ENCODE measurements at places on chromosomes 2 and 18.

DNA sequence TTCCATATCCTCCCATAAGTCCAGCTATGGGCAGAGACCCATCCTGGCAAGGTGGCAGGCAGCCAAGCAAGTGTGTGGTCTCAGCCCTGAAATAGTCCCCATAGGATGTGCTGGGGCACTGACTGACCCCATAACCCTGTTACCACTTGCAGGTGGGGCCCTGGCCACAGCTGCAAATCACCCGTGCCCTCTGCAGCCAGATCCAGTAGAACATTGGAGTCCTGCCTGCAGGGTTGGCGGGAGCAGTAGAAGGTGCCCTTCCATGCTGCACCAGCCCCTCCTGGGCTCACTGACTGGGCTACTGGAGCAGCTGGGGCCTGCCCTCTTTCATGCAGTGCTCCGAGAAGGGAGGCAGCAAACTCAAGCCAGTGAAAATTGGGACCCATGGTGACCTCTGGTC is 112.6 kb upstream of the MCFD2 start:
- DNase-seq, result no peak

- no peak for DNase-seq
Measured at GRCh38 chr2:48543895-48544294, 13.9 kb downstream of the STON1 start.

DNA sequence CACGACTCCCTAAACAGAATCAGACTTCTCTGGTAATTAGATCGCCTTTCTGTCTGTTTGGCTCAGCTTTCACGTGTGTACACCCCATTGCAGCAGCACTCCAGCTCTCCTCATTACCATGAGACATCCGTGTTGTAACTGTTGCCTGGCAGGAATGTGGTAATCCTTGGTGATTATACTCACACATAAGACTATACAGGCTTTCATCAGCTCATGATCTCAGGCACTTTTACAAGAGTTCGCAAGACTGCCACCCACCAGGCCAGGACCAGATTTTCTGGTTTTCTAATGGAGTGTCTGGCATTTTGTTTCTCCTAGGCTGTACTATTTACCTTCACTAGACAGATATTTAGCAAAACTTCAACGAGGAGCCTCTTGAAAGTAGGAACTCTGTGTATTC is 50.2 kb downstream of the ACVR1 start:
- DNase-seq, result no peak

- peak; percentile 3 for DNase-seq
Measured at GRCh38 chr2:206611191-206611590, 31.1 kb upstream of the FAM237A start.

GRCh38 chr18:13622751-13623150 is 103.6 kb downstream of the FAM210A start:
- DNase-seq, result no peak

GRCh38 chr2:144320491-144320890 is 199.4 kb downstream of the ZEB2 start:
- peak; percentile 38 for DNase-seq

DNA sequence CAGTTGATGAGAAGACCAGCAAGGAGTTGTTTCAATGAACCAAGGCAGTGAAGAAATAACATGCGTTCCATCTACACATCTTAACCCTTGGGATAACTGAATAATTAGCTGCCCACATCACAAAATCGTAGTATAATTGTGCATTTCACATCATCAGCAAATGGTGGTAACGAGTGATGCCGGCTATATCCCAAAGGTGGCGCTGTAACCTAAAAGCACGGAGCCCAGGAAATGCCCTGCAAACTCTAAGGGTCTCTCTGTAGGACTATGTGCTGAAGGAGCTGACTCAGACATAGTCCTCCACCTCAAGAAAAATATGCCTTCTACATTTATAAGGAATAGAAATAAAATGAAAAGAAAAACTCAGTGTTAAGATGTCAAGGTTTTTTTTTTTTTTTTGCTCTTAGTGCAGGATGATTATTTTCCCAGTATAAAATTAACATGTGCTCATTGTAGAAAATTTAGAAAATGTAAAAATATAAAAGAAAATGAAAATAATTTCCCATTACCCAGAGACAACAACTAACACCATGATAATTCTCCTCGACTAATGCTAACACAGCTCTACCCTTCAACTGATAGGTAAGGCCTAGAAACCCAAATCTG is 23.1 kb upstream of the DSG3 start:
- peak; percentile 28 for DNase-seq

- no peak for DNase-seq
Measured at GRCh38 chr2:110874453-110875383, 142.3 kb downstream of the ACOXL start.

DNA sequence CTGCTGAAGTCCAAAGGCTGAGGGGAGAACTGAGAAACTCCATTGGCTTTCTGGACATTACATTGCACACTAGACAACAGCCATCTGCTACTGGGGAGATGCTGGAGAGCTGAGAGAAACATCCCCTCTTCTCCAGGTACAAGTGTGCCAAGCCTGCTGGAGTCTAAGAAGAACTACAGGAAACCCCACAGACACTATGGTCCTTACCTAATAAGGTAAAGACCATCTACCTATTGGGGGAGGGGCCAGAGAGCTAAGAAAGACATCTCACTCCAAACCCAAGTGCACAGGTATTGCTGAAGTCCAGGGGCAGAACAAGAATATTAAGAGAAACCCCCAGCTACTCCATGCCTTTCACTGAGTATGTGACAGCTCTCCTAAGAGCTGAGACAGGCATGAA is 338.7 kb upstream of the NCKAP5 start:
- no peak for DNase-seq

DNA sequence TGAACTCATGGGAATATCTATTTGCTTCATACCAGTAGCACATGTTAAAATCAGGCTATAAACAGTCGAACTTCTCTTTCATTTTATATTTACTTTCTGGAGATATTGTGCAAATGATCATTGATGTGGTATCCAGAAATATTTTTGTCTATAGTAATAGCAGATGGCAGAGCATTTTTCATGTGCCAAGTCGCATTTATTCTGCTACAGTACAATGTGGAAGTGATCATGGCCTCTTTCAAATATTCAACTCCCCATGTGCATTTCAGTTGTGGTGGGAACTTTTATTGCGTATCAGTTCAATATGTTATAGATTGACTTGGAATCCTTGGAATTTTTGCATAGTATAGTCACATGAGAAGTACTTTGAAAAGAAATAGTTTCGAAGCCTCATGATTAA is 57.4 kb downstream of the RHBDD1 start:
- DNase-seq, result no peak

DNA sequence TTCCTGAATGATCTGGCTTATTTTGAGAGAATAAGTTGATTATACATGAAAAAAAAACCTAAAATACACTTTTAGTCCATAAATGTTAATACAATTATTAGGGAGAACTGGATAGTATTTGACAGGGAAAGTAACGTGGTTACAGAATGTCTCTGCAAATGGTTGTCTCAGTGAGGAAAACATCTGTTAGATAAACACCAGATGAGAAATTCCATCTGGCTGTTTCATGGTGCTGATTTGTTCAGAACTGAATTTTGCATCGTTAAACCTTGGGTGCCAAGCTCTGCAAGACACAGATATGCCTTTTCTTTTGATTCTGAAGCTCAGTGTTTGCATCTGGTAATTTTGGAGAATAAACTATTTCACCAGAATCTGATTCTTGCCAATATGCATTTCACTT is 90.4 kb downstream of the SCN3A start:
- DNase-seq, result no peak

DNA sequence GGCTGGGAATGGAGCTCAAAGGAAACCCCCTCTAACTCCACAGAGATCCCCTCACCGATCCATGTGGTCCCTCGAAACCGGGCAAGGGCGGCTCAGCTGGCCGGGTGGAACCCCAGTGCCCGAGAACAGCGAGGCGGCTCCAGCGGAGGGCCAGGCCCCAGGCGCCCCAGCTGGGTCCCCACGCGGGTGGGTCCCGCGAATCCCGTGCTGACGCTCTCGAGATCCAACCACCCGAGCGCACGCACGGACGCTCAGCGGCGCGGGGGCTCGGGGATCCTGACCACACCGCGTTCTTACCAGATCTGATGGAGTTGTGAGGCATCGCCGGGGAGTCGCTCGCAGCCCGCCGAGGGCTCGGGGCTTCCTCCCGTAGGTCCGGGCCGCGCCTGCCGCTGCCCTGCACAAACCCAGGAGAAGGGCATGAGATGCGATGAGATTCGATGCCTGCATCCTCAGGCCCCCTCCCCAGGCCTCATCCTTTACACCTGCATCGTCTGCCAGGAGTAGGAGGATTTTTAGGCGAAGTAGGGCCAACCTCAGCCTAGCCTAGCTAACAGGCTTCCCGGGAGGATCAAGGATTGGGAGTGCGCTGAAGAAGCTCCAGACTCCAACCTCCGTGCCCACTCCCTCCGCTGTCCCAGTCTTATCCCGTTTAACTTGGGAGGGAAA is 514 bp downstream of the PAX8 start:
- no peak for DNase-seq

DNA sequence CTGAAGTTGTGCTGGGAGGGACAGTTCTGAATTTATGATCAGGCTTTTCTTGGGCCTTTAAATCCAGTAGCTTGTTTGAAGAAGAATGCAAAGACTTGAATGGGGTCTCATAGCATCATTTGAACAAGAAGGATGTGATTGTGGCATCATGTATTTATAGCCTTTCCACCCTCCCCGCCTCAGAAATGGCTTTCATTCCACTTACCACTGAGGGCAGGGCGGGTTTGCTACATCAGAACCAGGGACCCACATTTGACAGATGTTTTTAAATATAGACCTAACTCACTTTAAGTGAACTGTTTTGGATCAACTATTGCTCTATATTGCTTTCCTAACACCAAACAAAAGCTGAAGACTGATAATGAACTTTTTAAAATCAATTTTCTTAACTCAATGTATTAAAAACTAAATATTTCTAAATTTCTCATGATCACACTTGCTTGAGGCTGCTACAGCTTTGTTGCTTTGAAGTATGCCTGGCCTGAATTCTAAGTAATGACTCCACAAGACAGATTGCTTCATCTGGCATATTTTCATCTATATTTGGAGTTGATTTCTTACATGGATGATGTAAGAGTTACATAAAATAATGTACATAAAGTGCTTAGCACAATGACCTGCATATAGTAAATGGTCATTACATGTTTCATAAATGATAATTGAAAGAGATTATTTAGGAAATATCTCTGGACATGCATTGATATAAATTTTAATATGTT is 1552.9 kb upstream of the SLC39A10 start:
- no peak for DNase-seq

- no peak for DNase-seq
Measured at GRCh38 chr2:27773959-27774358, 2.4 kb downstream of the MRPL33 start.

DNA sequence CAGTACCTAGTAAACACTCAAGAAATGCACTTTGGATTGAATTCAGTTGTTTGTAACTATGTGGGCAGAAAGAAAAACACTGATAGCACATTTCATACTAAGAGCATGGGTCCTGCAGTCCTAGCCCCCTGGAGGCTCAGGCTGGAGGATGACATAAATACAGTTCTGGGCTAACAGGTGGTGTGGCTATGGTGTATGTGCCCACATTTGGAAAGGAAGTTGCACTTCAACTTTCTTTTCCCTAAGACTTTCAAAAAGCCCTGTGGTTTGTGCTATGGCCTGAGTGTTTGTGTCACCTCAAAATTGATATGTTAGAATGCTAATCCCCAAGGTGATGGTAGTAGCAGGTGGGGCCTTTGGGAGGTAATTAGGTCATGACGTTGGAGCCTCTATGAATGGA is 218.2 kb downstream of the CDCA7 start:
- no peak for DNase-seq

DNA sequence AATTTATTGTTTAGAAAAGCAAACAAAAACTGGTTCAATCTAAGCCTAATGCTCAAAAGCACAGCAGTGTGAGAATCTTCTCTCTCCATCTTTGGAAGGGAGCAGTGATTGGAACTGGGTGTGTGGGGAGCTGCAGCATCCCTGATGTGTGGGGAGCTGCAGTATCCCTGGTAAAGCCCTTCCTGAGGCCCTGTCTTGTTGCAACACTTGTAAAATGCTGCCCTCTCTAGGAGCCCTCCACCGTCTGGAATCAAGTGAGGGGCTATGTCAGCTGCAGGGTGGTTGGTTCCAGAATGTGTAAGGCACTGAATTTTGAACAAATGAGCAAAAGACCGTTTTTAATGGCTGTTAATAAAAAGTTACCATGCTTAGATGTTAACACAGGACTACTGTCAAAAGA is 147.7 kb upstream of the RAB12 start:
- no peak for DNase-seq

- DNase-seq, result no peak
Measured at GRCh38 chr2:239306274-239307220, 94.3 kb downstream of the HDAC4 start.

- DNase-seq, result no peak
Measured at GRCh38 chr2:8252997-8253694, 428.7 kb upstream of the ID2 start.

- DNase-seq, result no peak
Measured at GRCh38 chr2:196131949-196132925, 39.1 kb downstream of the STK17B start.

DNA sequence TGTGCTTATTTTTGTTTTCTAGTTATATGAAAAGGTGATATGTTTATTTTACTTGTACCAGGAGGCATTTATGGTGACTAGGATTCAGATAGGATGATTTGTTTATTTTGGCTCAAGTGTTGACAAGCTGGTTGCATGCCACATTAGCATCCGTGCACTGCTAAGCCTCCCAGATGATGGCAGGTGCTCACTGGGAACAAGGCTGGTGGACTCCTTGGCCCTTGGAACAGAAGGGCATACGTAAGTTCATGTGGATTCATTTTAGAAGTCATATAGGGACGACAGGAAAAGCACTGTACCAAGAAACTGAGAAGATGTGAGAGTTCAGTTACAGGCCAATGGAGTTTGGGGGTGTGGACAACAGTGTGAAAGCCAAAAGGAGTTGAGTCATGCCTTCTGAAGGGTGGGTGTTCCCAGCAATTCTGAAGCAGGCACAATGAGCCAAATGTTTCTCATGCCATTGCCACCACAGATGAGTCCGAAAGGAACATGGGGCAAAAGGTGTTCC is 166.2 kb downstream of the PHLPP1 start:
- DNase-seq, result peak; percentile 65

- DNase-seq, result no peak
Measured at GRCh38 chr2:12725233-12726187, 8.8 kb downstream of the TRIB2 start.

DNA sequence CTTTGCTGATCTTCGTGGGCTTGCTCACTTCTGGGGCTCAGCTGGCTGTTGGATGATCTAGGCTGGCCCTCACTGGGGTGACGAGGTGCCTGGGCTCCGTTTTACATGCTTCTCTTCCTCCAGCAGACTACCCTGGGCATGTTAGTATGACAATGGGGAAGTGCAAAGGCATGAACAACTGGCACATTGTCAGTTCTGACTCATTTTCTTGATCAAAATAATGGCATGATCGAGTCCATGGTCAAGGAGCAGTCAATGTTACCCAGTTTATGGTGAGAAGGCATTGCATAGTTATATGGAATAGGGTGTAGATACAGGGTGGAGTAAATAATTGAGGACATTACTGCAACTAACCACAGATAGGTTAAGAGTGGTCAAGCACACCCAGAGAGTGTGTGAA is 10.0 kb upstream of the UPP2 start:
- DNase-seq, result no peak

DNA sequence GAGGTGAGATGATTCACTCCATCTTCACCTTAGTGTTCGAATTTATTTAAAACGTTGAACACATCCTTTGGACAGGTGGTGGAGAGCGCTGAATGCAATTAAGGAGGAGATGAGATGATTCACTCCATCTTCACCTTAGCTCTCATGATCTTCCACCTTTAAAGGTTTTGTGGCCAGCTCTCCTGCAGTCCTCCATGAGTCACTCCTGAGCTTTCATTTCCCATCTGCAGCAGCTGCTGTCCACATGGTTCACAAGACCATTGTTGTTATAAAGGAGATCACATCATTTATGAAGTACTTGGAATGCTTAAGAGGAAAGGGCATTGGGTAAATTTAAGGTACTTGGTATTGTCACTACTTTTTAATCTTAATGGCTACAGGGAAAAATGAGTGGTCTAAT is 298.5 kb downstream of the PAX3 start:
- peak; percentile 56 for DNase-seq

Measured in HTR-8/SVneo (cell line).